ENCODE measurements at places on chromosomes 16 and 17.
A peak's percentile ranks its signal among the peaks of the same experiment; 100 is the strongest.

- no peak for DNase-seq
These were observed at the start of gene TBKBP1 for GRCh38 chr17:47693731-47694580. TSS of gene TBKBP1 (plus strand) at chr17:47694161. CDS start at chr17:47696113, 1,952 bp downstream.

- DNase-seq, result no peak
These were observed 43.0 kb downstream of the TRARG1 start for GRCh38 chr17:1322480-1322879.

GRCh38 chr16:84663433-84664101 lies 15.3 kb downstream of the KLHL36 start:
- no peak for DNase-seq

DNA sequence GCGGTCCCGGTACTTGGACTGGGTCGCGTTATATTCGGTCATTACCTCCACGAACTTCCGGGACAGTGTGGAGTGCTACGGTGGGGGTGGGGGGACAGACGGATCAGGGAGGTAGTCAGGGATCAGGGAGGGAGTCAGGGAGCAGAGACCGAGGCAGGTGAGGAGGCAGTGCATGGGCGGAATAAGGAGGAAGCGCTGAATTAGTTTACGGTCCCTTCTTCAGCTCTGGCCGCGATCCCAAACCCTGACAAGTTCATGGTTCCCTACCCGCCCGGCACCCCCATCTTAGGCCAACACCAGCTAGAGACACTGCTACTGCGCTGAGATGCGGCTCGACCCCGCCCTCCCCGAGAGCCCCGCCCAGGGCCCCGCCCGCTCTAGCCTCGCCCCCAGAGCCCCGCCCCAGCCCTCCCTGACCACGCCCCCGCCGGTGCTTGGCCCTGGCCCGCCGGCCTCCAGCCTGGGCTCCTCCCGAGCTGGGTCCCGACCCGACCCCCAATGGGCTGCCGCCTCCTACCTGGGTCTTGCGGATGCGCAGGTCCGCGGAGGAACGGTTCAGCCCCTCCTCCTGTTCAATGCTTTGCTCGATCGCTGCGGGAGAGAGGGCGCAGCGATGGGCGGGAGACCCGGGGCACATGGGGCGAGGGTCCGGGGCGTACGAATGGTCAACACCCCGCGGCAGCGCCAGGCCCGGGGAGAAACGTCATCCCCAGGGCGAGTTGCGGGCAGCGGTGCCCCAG lies 12.1 kb downstream of the HSD3B7 start:
- peak; percentile 80 for DNase-seq

- peak; percentile 74 for DNase-seq
These were observed 30.7 kb downstream of the TMC7 start for GRCh38 chr16:19014461-19014860.

- peak; percentile 87 for DNase-seq
These were observed 5.3 kb upstream of the ZNF689 start for GRCh38 chr16:30615358-30616091.

GRCh38 chr17:73267648-73268537 lies 6.2 kb upstream of the CPSF4L start:
- DNase-seq, result no peak

- peak; percentile 60 for DNase-seq
These were observed 6.1 kb downstream of the NOD2 start for GRCh38 chr16:50699326-50700159.

- no peak for DNase-seq
These were observed 8.0 kb downstream of the EIF4A3 start for GRCh38 chr17:80138856-80139426.

GRCh38 chr16:12206098-12206748 lies 229.7 kb downstream of the SNX29 start:
- peak; percentile 18 for DNase-seq

DNA sequence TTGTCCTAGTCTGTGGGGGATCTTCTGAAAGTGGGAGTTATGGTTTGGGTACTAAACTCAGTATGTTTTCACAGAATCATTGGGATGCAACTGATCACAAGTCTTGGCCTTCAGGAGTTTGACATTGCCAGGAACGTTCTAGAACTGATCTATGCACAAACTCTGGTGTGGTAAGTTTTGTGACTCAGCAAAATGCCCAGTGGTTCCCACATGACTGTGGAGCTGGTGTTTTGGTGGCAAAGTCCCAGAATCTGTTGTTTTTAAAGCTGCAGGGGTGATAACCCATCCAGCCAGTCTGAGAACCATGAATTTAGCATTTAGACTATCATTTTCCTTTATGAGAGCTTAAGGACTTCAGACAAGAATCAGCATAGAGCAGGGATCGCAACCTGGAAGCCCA lies 40.6 kb downstream of the GDE1 start:
- DNase-seq, result peak; percentile 5

GRCh38 chr17:48051283-48051682 lies 3.1 kb downstream of the NFE2L1 start:
- DNase-seq, result no peak

DNA sequence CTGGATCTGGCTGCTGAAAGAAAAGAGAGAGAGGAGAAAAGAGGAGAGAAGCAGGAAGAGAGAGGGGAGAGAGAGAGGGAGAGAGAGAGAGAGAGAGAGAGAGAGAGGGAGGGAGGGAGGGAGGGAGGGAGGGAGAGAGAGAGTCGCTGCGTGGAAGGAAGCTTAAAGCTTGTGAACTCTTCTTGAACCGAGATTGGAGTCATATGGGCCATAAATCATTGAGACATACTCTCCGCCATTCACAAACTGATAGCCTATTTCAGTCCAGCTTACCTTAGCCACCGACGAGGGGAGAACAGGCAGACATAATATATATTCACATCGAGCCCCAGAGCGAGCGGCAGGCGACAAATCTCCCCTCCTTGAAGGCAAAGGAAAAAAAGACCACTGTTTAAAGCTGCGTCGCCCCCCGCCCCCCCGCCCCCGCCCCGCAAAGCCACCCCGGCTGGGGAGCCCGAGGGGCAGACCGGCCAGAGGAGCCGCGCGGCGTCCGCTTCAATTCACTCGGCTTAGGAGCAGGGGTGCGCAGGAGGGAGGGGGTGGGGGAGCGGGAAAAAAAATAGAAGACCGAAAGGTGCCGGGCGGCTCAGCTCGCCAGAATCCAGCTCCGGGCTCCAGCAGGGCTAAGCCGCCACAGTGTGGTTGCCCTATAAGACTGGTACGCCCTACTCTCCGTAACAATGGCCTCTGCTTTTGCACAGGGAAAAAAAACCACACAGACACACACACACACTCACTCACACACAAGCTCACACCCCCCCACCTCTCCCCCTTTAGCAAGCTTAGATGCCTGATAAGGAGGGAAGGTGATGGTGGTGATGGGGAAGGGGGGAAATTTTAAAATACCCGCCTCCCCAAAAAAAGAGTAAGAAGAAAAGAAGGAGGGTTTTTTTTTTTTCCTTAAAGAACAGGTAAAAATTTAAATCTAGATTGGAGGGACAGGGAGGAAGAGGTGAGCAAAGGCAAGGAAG lies 10.6 kb upstream of the HOXB2 start:
- DNase-seq, result no peak

DNA sequence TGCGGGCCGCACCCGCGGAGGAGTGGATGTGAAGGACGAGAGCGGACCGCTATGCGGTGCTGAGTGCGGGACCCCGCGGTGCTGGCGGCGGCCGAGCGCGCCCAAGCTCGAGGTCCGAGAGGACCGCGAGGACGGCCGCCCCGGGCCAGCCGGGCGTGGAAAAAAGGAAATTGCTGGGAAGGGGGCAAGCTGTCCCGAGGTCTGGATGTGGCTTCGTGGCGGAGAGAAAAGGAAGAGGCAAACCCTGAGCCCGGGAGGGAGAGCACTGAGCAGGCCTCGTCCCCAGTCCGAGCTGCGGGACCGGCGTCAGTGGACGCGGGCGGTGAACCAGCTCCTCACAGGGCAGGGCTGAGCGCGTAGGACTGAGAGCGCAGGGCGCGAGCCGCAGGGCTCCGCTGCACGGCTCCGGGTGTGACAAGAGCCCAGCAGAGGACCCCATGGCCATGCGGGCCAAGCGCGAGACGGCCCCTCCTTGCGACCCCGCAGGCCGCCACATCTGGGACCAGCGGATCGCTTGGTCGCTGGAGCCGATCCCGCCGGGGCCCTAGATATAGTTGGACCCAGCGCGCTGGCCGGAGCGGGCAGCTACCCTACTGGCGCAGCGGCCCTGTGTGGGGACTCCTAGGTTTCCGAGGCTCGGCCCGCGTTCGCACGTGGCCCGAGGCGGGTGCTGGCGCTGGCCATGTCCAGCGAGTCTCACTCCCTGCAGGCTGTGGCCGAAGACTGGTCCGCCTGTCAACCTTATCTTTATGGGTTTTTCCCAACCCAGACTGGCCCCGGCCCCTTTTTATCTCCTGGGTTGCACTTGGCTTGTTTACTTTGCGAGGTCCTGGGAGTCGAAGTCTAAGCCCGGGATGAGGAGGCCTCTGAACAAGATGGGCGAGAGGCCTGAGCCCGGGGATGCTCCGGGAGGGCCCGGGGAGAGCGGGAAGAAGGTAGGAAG lies 2.4 kb downstream of the TBX4 start:
- no peak for DNase-seq

Measured in inflammatory macrophage treated with lipopolysaccharide for 1 hour (primary cell).